Fibroblast of pulmonary artery (primary cell): ENCODE measurements at places on chromosomes 3 and 15.

GRCh38 chr15:57148262-57148661 lies 228.0 kb upstream of the CGNL1 start:
- DNase-seq: no peak

DNA sequence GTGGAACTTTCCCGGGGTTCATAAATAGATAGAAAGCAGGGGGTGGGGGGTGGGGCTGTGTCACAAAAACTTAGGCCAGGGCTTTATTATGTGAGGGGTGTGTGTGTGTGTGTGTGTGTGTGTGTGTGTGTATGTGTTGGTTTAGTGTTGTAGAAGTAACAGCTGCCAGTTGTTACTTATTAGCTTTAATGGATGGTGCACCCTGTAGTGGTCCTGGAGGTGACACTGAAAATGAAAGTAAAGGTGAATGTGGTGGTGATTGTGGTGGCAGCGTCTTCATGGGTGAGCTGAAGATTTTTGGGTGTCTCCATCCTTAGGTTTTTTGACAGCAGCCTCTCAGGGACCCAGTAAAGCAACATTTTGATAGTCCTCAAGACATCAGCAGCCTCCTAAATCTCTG lies 449.9 kb downstream of the PDCD6IP start:
- no peak for DNase-seq

DNA sequence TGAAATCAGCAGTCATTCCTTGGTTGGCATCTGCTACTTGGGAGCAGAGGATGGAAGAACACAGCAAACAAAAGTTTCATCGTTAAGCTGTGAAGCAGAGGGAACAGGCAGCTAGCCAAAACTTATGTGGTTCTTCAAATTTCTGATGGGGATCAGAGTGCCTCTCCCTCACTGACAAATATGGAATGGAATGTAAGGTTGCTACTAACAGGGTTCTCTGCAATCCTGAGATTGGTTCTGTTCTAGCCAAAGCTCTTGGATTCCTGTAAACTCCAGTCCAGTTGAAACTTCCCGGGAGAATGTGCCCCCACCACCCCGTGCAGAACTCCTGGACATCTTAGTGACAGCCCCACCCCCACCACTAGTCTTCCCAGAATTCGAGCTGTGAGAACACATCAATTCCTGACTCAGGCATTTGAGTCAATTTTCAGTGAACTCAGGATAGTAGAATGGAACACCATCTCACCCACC lies 55.9 kb upstream of the PHLDB2 start:
- peak; percentile 99 for DNase-seq

DNA sequence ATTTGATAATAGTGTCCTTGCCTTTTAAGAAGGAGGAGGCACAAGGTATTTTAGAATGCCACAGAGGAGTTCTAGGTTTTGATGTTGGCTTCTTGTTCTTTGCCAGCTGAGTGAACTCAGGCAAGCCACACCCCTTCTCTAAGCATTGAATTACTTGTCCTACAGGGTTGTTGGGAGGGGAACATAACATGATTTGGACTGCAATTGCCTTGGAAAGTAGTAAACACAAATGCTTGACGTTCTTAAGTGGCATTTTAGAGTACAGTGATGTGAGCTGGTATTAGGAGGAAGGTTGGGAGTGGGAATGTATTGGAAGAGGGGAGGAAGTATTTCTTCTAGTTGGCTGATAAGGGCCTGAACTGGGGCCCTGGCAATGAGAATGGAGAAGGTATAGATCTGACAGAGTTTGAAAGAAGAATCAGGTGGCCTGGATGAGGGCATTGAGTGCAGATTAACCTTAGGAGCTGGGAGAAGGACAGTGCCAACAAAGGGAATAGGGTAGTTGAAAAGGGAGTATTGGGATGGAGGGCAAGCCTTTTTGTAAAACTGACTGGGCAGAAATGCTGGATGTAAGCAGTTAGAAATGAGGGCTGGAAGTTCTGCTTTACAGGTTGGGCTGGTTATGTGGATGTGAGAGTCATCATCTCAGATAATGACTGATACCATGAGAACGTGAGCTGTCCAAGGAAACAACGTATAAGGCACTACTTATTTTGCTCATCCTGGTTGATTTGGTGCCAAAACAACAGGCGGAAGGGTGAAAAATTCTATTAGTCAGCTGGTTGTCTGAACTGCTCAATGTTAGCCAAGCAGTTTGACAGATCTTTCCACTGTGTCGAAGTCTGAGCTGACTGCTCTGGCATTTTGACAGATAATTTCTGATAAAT lies 16.7 kb downstream of the KAT2B start:
- DNase-seq: peak; percentile 88

GRCh38 chr15:68154923-68155559 lies 50.1 kb downstream of the CALML4 start:
- peak; percentile 83 for DNase-seq

- peak; percentile 47 for DNase-seq
Observed at GRCh38 chr3:34882764-34883163, 756.6 kb upstream of the ARPP21 start.

- no peak for DNase-seq
Observed at GRCh38 chr3:28114893-28115292, 126.5 kb upstream of the CMC1 start.

DNA sequence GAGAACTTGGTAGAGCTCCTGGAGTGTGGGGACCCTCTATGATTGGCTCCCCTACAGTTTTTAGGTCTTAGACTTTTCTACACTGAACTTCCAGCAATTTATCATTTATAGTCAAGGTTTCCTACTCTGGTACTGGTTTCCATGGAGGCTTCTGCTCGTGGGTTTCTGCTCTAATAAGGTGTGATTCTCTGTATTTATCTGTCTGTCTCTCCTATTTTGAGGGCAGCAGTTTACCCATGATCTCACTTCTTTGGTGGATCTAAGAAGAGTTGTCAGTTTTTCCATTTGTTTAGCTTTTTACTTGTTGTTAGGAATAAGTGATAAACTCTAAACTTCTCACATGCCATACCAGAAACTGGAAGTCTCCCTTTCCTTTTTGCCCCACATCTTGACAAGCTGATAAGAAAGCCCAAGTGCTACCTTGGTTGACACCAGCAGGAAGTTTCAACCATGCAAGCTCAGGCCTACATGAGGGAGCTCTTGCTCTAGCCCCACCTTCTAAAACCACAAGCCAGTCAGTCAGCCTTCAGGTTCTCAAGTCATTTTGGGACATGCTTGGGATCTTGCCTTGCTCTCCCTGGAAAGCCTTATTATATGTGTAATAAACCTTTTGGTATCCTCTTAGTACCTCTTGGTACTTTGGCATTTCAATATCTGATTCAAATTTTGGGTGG lies 10.0 kb downstream of the TIMMDC1 start:
- no peak for DNase-seq

- no peak for DNase-seq
Observed at GRCh38 chr15:92648190-92648875, 7.2 kb downstream of the FAM174B start.

- DNase-seq: no peak
Observed at GRCh38 chr15:100988857-100989256, 69.7 kb downstream of the LRRK1 start.

- peak; percentile 55 for DNase-seq
Observed at GRCh38 chr15:38853608-38854007, 289.0 kb upstream of the RASGRP1 start.

DNA sequence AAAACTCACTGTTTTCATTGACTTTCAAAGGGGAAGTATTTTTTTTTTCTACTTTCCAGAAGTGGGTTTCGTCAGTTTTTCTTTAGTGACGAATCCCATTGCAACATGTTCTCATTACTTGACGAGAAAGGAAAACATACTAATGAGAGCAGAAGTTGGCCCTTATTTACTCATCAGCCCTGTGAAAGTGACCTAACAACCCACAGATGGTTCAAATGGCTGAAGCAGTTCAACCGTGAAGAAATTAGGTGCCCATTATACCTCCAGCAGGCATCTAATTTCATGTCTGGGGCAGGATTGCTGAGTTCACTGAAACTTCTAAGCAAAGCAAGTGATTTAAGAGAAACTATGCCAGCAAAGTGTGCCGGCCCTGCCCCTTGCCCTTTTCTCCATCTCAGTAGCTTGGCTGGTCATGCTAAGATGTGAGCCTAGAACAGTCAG lies 9.0 kb downstream of the AQP9 start:
- no peak for DNase-seq

- no peak for DNase-seq
Observed at GRCh38 chr3:99856437-99857220, 39.0 kb downstream of the CMSS1 start.

- no peak for DNase-seq
Observed at GRCh38 chr3:22208844-22209243, 457.8 kb upstream of the ZNF385D start.

- DNase-seq: peak; percentile 54
Observed at GRCh38 chr3:43742920-43743319, 52.2 kb downstream of the ABHD5 start.

DNA sequence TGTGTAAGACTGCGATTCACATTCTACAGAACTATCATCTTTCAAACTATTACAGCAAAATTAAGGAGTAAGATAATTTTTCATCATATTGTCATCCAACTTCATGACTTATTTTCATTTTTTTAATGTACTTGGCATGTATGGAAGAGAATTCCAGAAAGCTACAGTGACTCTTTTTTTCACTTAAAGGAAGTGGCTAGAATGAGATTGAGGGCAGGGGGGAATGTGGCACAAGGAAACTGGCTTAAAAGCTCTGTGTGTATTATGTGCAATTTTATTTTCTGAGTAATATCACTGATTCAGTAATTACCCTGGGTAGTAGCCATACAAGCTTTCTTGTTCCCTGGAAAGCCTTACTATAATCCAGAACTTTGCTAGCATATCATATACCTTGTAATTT lies 94.6 kb downstream of the FILIP1L start:
- DNase-seq: no peak

- no peak for DNase-seq
Observed at GRCh38 chr3:8020047-8020841, 481.4 kb upstream of the LMCD1 start.

DNA sequence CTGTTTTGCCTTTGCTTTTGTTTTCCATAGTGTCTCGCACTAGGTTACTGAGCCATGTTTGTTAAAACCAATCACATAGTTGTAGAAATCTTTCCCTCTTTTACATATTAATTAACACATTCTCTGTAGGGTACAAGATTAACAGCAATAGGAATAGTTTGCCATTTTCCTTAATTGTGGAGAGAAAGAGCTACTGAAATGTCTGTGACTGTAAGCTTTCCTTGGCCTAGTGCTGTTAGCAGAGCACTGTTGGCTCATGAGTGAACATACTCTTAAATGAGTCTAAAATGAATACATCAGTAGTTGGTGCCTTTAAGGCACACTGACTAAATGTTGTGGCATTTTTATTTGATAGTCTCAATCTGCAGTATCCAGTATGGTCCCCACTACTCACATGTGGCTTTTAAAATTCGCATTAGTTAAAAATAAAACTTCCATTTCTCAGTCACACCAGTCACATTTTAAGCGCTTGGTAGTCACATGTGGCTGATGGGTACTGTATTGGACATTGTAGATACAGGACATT lies 28.2 kb downstream of the CHD2 start:
- DNase-seq: no peak

DNA sequence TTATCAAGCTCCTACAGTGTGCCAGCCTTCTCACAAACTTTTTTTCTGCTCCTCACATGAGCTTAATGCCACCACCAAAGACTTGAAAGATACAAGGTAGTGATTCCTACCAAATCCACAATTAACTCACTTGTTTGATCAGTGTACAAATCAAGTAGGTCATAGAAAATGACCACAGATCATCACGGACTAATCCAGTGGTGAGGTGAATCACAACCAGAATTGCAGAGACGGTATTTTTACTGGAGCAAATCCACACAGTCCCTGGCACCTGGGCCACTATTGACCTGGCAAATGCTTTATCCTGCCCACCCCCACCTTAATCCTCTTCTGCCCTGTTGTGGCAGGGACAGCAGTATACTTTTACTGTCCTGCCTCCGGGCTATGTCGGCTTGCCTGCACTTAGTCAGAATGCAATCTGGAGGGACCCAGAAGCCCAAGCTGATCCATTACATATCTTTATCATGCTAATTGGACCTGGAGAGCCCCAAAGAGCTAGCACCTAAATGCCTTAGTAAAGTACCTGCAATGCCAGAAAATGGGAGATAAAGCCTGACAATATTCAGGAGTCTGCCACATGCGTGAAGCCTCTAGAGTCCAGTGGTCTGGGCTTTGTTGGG lies 83.9 kb upstream of the CDV3 start:
- DNase-seq: no peak

- no peak for DNase-seq
Observed at GRCh38 chr15:97350813-97351212, 609.7 kb upstream of the ARRDC4 start.

DNA sequence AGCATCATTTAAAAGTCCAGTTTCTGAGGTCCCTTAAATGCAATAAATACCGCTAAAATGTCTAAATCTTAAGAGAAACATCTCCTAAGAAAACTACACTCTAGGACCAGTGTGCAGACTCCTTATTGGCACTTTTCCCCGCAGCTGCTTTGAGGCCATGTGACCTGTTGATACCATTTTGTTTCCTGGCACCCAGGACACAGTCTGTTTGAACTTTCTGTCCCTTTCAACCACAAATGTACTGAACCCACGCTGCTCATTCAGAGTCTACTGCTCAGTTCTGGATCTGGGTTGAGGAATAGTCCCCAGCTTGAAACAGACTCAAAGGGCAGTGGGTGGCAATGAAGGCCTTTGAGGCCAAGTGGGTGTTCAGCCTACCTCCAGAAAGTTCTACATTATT lies 17.1 kb downstream of the LDHAL6B start:
- DNase-seq: no peak

- no peak for DNase-seq
Observed at GRCh38 chr15:93866948-93867347, 364.4 kb upstream of the MCTP2 start.

GRCh38 chr3:196517162-196517800 lies 2.1 kb upstream of the SMCO1 start:
- no peak for DNase-seq
